Stimulated activated CD4-positive, alpha-beta T cell treated with anti-CD3 and anti-CD28 coated beads, Interleukin-4, amount 100 ng/mL, for 1 hour (primary cell): ENCODE measurements at places on chromosomes 12 and 14.

DNA sequence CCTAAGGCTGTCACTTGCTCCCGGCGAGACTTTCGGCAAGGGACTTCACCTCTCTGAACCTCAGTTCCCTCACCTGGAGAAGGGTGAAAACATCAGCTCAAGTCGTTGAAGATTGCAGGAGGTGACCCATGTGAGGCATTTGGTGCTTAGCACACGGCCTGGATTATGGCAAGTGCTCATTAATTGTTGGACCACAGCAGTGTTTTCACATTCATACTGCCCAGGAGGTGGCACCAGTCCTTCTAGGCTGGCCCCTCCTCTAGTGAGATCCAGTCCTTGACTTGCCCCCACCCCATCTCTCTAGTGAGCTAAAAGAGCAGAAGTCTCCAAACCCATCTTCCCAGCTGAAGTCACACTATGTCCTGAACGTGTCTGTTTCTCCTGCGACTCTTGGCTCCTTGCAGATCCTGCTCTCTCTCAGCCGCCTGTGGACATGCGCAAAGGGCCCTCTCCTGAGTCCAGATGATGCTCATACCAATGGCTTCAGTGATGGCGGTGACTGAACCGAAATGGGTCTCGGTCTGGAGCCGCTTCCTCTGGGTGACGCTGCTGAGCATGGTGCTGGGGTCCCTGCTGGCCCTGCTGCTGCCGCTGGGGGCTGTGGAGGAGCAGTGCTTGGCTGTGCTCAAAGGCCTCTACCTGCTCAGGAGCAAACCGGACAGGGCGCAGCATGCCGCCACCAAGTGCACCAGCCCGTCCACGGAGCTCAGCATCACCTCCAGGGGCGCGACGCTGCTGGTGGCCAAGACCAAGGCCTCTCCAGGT is 1.6 kb downstream of the FICD start:
- no peak for DNase-seq

DNA sequence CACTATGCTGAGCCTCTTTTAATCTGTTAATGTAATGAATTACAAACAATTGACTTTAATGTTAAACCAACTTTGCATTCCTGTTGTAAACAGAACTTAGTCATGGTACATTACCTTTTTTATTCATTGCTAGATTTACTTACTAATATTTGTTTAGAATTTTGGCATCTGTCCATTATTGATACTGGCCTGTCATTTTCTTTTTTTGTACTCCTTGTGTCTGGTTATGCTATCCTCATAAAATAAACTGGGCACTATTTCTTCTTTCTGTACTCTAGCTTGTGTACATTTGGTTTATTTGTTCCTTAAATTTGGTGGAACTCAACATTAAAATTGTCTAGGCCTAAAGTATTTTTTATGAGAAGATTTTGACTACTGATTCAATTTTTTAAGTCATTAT is 32.1 kb downstream of the SPATA7 start:
- no peak for DNase-seq

GRCh38 chr14:29553427-29553826 is 374.2 kb downstream of the PRKD1 start:
- DNase-seq = no peak

DNA sequence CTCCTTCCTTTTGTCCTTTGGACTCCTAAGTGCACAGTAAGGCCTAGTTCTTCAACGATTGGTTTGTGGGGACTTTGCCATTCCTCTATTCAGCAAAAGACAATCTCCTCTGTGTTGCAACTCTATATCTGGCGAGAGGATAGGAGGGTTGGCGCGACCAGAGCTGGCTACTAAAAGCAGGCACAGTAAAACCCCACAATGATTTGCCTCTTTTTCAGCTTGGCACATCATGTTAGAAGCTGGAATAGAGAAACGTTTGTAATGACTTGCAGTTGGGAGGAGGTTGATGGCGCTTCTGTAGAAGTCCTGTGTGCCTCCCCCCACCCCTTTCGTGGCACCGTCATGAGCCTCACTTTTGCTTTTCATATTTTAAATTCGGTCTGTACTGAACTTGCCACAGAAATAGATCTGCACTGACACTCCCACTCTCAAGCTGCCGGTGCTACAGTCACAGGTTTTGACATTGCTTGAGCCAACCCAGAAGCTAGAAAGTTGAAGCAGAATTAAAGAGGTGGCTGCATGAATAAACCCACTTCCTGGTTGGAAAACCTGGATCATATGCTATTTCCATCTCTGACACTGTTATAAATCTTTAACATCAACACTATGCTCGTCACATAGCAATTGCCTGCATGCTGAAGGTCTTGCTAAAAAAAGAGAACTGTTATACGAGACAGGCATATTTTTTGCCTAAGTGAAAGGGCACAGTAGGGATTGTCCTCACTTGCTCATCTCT is 315.3 kb upstream of the PRICKLE1 start:
- DNase-seq = no peak

- DNase-seq = no peak
Observed at GRCh38 chr12:83666690-83667089, 980.0 kb downstream of the TMTC2 start.

GRCh38 chr12:30796313-30796780 is 41.6 kb upstream of the CAPRIN2 start:
- peak; percentile 6 for DNase-seq

GRCh38 chr12:64976131-64976530 is 145.0 kb downstream of the WIF1 start:
- no peak for DNase-seq

GRCh38 chr12:53053218-53054111 is 3.6 kb downstream of the TNS2 start:
- DNase-seq = peak; percentile 53

DNA sequence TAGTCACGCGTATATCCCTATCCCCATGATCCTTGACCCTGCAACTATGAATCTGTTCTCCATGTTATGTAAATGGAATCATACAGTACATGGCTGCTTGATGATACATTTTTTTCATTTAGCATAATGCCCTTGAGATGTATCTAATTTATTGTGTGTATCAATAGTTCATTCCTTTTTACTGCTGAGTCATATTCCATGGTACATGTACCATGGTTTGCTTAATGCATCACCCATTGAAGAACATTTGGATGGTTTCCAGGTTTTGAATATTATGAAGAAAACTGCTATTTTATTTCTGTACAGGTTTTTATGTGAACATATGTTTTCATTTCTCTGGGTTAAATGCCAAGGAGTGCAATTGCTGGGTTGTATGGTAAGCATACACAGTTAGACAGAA is 4.0 kb upstream of the RNASE10 start:
- no peak for DNase-seq
